Stimulated activated CD4-positive, alpha-beta T cell treated with anti-CD3 and anti-CD28 coated beads, Interleukin-1b, Interleukin-23, amount 100 ng/mL, for 1 hour (primary cell): ENCODE measurements at places on chromosomes 13 and 19.

DNA sequence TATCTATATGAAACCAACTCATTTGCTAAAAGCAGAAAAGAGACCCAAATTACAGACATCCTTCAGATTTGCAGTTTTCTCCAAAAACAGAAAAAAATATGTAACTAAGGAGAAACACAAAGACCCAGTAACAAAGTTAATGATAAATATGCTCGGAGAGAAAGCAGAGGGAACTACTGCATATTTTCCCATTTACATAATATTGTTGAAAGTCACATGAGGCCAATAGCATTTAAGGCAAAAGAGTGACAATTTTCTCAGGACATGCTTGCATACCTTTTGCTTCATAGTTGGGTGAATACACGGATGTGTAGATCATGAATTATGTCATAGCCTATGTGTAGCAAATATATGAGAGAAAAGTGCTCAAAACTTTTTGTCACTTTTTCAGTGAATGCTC, 310.3 kb downstream of the EFNB2 start:
- DNase-seq: no peak

GRCh38 chr19:51501594-51502263, at the start of gene SIGLEC12:
SIGLEC12 (minus strand) TSS chr19:51501800; CDS start chr19:51501733, 67 bp downstream.
- DNase-seq: no peak

DNA sequence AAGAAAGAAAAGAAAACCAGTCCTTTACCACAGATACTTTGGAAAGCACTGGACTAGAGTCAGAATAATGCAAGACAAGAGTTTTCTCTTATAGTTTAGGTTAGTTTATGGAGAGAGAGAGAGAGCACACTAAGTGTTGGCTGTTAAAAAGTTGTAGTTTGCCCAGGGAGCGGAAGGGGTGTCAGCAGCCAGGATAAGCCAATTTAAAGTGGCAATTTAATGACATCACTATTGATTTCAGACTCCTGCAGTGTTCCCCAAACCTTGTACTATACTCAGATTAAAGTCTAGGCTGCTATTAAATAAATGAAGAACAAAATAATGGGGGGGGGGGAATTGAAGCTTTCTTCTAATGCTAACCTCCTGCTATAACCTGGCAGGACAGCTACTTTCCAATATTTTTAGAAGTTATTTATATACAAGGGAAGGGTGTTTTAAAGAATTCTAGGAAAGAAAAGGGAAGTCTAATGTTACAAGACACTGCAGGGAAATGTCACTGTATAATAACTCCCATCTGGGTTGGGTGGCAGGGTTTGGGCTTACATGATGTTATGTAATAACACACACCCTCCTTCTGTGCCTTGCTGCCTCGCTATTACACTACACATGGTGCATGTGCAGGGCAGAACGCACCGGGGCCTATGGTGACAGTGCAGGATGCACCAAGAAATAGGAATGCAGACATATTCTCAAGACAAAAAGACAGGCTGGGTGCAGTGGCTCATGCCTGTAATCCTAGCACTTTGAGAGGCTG, 19.9 kb downstream of the TPT1 start:
- DNase-seq: no peak

DNA sequence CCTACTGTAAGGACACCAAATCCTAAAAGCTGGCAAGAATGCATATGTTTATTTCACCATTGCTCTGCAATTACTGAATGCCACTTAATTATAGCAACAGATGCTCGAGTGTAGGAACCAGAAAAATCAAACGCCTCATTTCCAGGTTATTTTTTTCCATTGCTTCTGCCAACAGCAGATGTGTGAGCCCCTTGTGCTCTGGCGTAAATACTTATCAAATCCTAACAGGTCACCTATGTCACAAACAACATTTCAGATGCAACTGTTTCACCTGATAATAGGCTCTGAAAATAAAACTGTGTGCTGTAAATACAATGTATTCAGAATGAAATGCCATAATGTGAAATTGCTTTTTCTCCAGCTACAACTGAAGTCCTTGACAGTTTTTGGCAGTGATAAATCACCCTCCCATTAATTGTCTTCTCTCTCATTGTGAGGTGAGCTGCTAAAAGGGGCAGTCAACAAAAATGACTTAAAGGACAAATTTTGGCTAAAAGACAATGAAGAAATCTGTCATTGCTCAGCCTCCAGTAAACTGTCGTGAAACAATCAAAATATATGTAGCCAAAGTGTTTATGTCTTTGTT, 344.0 kb downstream of the DACH1 start:
- DNase-seq: no peak

GRCh38 chr13:37666036-37666435, 67.5 kb upstream of the POSTN start:
- no peak for DNase-seq

DNA sequence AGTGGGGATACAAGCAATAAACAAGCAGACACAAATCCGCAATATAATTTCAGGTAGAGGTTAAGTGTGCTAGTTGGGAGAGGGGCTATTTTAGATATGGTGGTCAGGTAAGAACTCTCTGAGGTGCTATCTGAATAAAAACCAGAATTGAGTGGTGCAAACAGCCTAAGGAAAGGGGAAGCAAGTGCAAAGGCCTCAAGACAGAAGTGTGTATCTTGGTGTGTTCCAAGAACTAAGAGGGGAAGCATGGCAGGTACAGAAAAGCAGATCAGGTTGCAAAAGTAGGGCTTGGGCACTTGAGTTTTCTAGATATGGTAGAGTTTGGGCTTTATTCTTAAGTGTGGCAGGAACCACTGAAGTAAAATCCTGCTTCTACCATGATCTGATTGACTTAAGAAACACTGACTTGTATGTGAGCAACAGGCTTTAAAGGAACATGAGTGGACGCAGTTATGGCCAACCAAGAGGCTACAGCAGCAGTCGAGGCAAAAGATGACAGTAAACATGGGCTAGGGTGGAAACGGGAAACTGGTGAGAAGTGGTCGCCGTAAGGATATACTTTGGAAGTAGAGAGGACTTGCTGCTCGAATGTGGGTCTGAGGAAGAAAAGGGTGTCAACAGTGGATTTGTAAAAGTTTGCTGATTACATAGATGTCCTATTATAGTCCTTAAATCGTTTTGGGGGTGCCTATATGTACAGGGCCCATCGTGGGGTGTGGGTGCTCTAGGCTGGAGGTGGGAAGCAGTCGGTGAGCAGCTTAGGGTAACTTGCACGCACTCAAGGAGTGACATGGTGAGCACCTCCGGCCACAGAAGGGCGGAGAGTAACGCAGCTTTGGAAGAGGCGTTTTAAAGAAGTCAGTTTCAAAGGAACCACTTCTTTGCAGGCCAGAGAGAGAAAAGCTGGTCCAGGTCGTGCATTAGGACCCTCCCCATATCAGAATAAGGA, 677 bp downstream of the TGDS start:
- no peak for DNase-seq

DNA sequence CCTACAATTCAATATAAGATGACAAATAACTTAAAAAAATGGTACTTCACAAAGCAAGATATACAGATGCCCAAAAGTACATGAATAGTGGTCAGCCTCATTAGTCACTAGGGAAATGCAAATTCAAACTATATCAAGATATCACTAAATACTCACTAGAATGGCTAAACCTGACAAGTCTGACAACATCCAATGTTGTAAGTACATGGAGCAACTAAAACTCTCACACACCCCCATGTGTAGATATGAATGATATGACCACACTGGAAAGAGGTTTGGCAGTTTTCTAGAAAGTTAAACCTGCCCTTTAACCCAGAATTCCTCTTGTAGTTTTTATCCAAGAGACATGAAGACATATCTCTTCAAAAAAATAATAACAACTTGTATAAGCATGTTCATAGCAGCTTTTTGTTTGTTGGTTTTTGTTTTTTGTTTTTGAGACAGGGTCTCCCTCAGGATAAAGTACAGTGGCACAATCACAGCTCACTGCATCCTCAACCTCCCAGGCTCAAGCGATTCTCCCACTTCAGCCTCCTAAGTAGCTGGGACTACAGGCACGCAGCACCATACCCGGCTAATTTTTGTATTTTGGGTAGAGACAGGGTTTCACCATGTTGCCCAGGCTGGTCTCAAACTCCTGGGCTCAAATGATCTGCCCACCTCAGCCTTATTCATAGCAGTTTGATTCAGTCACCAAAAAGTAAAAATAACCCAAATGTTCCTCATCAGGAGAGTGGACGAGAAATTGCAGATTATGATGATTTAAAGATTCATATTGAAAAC, 55.1 kb downstream of the RFX2 start:
- no peak for DNase-seq

DNA sequence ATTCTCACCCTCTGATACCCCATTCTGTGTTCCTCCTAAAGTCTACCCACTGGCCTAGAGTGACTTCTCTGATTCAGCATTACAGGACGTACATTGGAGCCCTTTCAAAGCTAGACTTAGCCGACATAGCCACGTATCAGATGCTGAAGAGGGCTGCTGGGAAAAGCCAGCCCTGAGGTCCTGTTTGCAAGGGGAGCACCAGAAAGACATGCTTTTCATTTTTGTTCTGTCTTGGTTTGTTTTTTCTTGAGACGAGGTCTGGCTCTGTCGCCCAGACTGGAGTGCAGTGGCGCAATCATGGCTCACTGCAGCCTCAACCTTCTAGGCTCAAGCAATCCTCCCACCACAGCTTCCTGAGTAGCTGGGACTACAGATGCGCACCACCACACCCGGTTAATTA, 6.3 kb upstream of the ZSWIM4 start:
- DNase-seq: no peak
